ENCODE measurements at places on chromosomes 13 and 19. TPM values are rescaled to one million over a fixed set of nuclear protein-coding genes. Genes with fewer than 3 reads are reported as not detected.

The MATK gene
- total RNA-seq, result 0.99 TPM

The CRTC1 gene
- total RNA-seq, result 3.2 TPM

The EBI3 gene
- total RNA-seq, result not detected

The ACTMAP gene
- total RNA-seq, result 1.3 TPM

The TBCB gene
- total RNA-seq, result 57.9 TPM

The TFPT gene
- total RNA-seq, result 5.4 TPM

The CLEC17A gene
- 0.10 TPM for total RNA-seq

The ZNF90 gene
- 7.5 TPM for total RNA-seq

The PCDH8 gene
- total RNA-seq, result 2.7 TPM

The MYH14 gene
- 38.4 TPM for total RNA-seq

The ZFP28 gene
- 8.2 TPM for total RNA-seq

The SMIM17 gene
- total RNA-seq, result 0.20 TPM

The KDM4B gene
- 23.4 TPM for total RNA-seq

The TNFSF11 gene
- total RNA-seq, result 0.49 TPM

The SERPINE3 gene
- total RNA-seq, result not detected

The ALOX5AP gene
- 13.3 TPM for total RNA-seq

The SLC5A5 gene
- not detected for total RNA-seq

The NUP62 gene
- total RNA-seq, result 19.0 TPM

The BEST2 gene
- total RNA-seq, result 0.99 TPM

The METTL21C gene
- 3.0 TPM for total RNA-seq

The TEKTIP1 gene
- total RNA-seq, result not detected

The FFAR2 gene
- total RNA-seq, result 0.99 TPM

The KLK2 gene
- total RNA-seq, result not detected

The ZNF723 gene
- not detected for total RNA-seq

The HSPB6 gene
- 18.4 TPM for total RNA-seq

The PSG1 gene
- total RNA-seq, result not detected

The ZNF426 gene
- total RNA-seq, result 15.9 TPM

The CCL25 gene
- total RNA-seq, result 0.39 TPM

The CGB3 gene
- total RNA-seq, result not detected

The ATP8A2 gene
- 1.1 TPM for total RNA-seq

The FFAR1 gene
- total RNA-seq, result not detected
